ENCODE measurements at places on chromosomes 7 and 10.

- DNase-seq: no peak
Observed at GRCh38 chr10:74310652-74311257, 159.7 kb downstream of the ADK start.

GRCh38 chr7:125592331-125592730 lies 662.7 kb upstream of the POT1 start:
- no peak for DNase-seq

DNA sequence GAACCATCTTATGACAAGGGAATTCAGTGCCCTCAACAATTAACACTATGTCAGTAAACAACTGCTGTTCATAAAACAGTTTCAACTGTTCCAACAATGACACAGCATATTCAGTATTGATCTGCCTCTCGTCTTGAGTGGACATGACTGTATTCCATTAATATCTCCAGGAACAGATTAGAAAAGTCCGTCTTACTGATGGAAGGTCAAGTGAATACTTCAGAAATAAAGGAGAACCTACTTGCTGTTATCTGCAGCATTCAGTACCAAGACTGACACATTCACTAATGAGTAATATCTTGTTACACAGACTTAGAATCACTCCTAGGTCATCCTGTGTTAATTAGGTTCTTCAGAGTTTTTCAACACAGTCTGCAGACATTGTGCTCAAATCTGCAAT lies 12.1 kb downstream of the KBTBD2 start:
- DNase-seq: peak; percentile 8

DNA sequence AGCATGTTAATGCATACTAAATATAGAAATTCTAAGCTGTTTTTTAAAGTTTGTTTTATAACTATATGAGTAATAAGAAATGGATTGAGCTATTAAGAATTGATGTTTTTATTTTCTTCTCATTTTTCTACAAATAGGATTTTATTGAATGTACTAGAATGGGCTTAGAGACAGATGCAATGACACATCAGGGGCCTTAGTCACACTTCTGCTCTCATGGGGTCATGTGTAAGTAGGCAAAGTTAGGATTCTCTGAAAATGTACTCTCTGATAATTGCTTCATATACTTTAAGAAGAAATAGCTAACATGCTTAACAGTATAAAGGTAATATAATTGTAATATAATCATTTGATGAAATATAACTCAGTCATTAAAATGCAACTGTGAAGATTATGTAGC lies 154.6 kb downstream of the ZNF438 start:
- no peak for DNase-seq

All from cardiac muscle cell (in vitro differentiated cells and primary cell).